Naive thymus-derived CD4-positive, alpha-beta T cell (primary cell): ENCODE measurements at places on chromosomes 7 and 10. TPM values are rescaled to one million over a fixed set of nuclear protein-coding genes. Genes with fewer than 3 reads are reported as not detected.

CTAGE6 gene
- total RNA-seq = 0.80 TPM

ST7 gene
- 2.1 TPM for total RNA-seq

NRAP gene
- not detected for total RNA-seq

RNF133 gene
- total RNA-seq = not detected

LRRN3 gene
- total RNA-seq = 278 TPM

SORBS1 gene
- total RNA-seq = 1.9 TPM

TRIM74 gene
- 8.0 TPM for total RNA-seq

LMOD2 gene
- total RNA-seq = not detected

TRIL gene
- total RNA-seq = not detected

MMD2 gene
- total RNA-seq = not detected

POLR1F gene
- total RNA-seq = 11.8 TPM

HILPDA gene
- 2.4 TPM for total RNA-seq

HOXA4 gene
- total RNA-seq = not detected in 2 replicates

FAM24A gene
- not detected in 2 replicates for total RNA-seq

ZNF467 gene
- 8.1 TPM for total RNA-seq

PPIF gene
- total RNA-seq = 73.3 TPM

CYP3A7 gene
- total RNA-seq = not detected

ARPC1B gene
- total RNA-seq = 364 and 366 TPM in 2 replicates

RPP30 gene
- 24.1 TPM for total RNA-seq

OR9A2 gene
- not detected in 2 replicates for total RNA-seq

AQP1 gene
- not detected for total RNA-seq

CRYGN gene
- total RNA-seq = 0.61 TPM

C7orf25 gene
- total RNA-seq = 3.8 and 5.3 TPM in 2 replicates

ZNF503 gene
- 3.6 TPM for total RNA-seq

MRLN gene
- total RNA-seq = not detected in 2 replicates

SEC31B gene
- 63.1 TPM for total RNA-seq

TSPAN12 gene
- total RNA-seq = not detected

PDE1C gene
- not detected for total RNA-seq

MRC1 gene
- total RNA-seq = 0.05 TPM in 1 of 2 replicates, not detected in the other

PNLIPRP2 gene
- total RNA-seq = not detected

SUGCT gene
- total RNA-seq = 2.2 TPM

GIMAP8 gene
- 13.8 TPM for total RNA-seq

TIMM23 gene
- 21.0 TPM for total RNA-seq

FLNC gene
- total RNA-seq = 0.19 TPM

ZNF425 gene
- 4.9 TPM for total RNA-seq

MXI1 gene
- 54.9 TPM for total RNA-seq

SRRM3 gene
- total RNA-seq = 0.10 TPM in 1 of 2 replicates, not detected in the other

FFAR4 gene
- total RNA-seq = not detected

NPC1L1 gene
- 0.32 TPM for total RNA-seq

CDC123 gene
- total RNA-seq = 34.2 TPM

HOXA5 gene
- total RNA-seq = 2.2 TPM

LRRC18 gene
- not detected in 2 replicates for total RNA-seq

GJD4 gene
- total RNA-seq = not detected

TAX1BP1 gene
- 68.8 and 69.4 TPM in 2 replicates for total RNA-seq

SLC16A9 gene
- total RNA-seq = not detected

EPHA1 gene
- total RNA-seq = 2.3 and 4.1 TPM in 2 replicates

PLPP4 gene
- not detected for total RNA-seq

ELMO1 gene
- 119 and 132 TPM in 2 replicates for total RNA-seq

DRGX gene
- total RNA-seq = not detected

CALHM3 gene
- total RNA-seq = not detected
